ENCODE measurements at places on chromosomes 1 and 21. TPM values are rescaled to one million over a fixed set of nuclear protein-coding genes. Genes with fewer than 3 reads are reported as not detected.

DNA sequence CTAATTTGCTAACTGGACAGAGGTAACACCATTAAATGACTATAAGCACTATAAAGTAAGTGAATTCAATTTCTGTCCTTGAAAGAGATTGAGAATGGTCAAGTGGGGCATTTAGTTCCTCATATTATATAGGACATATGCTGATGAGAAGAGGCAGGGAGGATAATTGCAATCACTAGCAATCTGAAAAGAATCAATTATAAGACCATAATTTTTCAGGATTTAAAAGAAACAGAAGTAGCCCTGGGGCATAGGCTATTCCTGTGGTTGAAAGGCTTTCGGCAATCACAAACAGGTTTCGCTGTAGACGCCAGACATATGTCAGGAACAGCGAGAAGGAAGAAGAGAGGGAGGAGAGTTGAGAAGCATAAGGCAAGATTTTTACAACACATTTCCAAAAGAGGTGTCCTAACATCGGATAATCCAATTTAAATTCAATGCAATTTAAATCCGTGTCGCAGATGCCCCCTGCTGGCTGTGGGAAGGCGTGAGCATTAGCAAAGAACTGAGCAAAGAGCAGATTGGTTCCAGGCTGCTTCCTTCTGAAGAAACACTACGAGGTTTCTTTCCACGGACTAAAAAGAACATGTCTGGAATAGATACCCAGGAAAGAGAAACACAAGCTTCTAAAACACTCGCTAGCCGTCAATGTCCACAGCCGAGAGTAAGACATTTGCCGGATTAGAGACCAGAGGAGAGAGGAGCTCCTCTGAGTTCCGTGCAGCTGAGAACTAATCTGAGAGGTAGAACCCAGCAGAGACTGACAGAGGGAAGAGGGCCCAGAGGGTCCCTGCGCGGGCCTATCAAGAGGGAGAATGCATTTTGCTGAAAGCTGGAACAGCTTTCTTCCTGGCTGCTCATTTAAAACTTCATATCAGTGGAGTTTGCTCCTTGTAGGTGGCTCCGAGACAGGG lies 27.9 kb downstream of the RGS5 start:
- peak; percentile 74 for DNase-seq

ITLN2 gene
- not detected for total RNA-seq

LRRC3 gene
- total RNA-seq: 5.9 TPM

DNA sequence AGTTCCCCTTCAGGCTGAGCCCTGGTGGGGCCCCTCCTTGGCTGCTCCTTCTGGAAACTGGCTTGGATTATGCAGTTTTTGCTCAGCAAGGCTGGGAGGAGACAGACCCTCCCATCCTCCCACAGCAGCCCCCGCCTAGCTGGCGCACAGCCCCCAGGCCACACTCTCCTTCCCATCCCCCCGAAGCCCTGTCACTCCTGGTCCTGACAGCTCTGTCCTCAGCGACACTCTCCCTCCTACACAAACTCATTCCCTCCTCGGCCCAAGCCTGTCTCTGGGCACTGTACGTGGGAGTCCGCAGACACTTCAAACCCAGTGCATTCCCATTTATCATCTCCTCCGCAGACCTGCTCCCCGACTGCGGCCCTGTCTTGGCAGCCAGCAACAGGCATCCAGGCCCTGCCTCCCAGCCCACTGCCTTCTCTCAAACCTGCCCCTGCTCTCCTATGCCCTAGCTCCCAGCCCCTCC lies 25.0 kb upstream of the EPHB2 start:
- peak; percentile 41 for DNase-seq

TAS1R3 gene
- 1.1 TPM for total RNA-seq

NPHS2 gene
- total RNA-seq: not detected

GRCh38 chr21:42125571-42126544 lies 54.7 kb downstream of the UMODL1 start:
- DNase-seq: peak; percentile 47

PROK1 gene
- not detected for total RNA-seq

DNA sequence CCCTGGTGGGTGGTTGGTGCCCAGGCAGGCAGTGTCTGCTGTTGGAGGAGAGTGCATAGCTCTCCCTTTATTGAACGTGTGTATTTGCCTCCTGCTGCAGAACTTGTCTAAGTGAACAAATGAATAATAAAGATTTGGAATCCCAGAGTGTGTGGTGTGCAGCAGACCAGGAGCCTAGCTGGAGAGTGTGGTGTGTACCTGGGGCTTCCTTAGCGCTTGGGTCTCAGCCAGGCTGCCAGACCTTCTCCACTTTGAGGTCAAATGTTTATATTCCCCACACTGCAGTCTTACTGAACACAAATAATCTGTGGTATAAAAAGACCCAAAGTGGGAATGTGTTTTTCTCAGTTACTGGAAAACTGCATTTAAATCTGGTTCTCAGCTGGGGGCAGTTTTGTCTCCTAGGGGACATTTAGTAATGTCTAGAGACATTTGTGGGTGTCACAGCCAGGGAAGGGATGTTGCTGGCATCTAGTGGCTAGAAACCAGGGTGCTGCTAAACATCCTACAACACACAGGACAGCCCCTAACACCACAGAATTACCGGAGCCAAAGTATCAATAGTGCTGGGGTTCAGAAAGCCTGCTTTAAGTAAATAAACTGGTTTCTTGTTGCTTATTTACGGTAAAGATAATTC lies 23.6 kb downstream of the SLC37A1 start:
- DNase-seq: no peak

- DNase-seq: no peak
Measured at GRCh38 chr1:91174734-91175133, 152.9 kb upstream of the ZNF644 start.

FCRL2 gene
- not detected for total RNA-seq

DNA sequence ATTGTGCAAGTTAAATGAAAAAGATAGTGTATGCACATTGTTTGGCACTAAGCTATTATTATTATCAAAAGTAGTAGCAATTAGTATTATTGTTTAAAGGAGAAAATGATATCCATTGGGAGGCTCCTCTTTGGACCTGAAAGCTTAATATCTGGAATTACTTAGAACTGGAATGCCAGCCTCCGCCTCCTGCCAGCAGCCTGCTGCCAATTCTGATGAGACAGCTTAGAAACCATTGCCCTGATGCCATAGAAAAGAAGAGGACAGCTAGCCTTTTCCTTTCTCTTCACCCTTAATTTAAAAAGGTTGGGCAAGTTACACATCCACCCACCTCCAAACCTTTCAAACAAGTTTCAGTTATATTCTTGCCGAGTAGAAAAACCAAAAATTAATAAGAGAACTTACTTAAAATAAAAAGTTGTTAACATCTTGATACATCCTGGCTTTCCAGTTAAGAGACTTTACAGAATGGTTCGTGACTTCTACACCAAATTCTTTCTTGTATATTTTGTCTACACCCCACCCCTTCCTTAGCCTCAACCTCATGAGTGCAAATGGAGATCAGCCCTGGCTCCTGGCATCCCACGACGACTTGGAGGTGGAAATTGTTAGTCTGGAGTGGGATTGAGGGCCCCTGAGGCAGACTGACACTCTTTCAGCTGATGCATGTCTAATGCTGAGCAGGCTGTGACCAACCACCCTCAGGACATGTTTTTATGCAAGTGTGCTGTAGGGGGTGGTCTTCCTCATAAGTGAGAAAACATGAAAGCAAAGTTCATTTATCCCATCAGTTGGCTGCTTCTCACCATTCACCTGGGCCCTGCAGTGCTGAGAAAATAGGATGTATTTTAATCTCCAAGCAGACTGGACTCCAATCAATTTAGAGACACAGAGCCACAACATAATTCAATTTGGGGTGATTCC lies 120.6 kb downstream of the KCNJ15 start:
- no peak for DNase-seq

PRDM15 gene
- 3.9 TPM for total RNA-seq

YIPF1 gene
- total RNA-seq: 21.0 TPM

DNA sequence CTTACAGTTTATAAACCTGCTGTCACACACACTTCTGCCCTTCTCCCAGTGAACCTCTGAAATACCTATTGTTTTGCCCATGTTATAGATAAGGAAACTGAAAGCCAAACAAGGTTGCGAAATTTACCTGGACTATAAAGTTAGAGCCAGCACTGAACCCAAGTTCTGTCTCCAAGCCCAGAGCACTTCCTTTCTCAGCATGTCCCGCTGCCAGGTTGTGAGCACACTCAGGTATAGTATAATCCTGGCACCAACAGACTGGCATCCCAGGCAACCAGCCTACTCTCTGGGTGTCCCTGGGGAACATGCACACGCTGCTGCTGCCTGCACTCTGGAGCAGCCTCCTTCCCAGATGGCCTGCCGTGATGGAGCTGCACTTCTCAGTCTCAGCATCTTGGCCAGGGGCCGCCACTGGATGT lies 45.1 kb downstream of the PGBD5 start:
- no peak for DNase-seq

GRCh38 chr1:87928623-87929022 lies 599.9 kb downstream of the LMO4 start:
- no peak for DNase-seq

DNA sequence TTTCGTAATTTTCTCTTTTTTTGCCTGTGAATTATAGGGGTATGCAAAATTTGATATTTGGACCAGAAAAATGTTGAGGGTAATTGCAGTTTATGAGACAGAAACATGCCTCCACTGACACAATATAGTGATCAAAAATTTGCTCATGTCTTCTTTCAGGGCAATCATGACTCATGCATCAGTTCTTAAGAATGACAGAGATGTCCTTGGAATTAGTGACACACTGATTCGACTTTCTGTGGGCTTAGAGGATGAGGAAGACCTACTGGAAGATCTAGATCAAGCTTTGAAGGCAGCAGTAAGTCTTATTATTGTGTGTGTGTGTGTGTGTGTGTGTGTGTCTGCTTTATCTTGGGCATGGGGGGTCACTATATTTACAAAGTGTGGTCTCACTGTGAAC lies 27.5 kb downstream of the CTH start:
- DNase-seq: no peak

CRYZ gene
- total RNA-seq: 50.1 TPM

DNA sequence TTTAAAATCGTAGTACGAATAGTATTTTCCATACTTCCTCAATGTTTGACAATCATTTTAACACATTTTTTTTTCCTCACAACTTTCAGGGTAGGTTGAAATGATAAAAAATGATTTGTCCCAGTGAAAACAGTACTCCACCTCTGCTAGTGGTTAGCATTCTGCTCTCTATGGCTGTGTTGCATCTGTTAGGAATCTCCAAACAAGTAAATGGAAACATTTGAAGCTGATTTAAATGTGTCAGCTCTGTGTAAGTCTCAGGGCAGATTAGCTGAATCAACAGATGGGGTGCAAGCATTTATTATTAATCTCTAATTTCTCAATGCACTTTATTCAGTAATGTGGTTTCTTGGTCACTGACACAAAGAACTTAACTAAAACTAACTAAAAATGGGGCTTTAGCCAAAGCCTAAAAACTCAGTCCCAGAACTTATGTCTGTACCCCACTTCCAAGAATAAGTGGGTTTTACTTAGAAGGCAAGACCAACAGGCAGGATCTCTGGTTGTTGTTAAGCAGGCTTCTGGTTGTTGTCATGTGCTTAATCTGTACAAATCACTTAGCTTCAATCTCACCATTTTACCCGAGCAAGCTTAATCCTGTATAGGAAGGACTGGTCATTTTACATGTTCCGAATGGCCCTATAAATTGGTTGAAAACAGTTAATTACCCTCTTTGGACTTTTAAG lies 67.8 kb downstream of the PRRX1 start:
- no peak for DNase-seq

GRCh38 chr1:195495720-195496635 lies 1112.3 kb downstream of the KCNT2 start:
- DNase-seq: no peak

PRRX1 gene
- total RNA-seq: 1.1 TPM

GRCh38 chr1:32480003-32480402 lies 15.1 kb downstream of the ZBTB8B start:
- no peak for DNase-seq

TTC24 gene
- 0.18 TPM for total RNA-seq

- DNase-seq: no peak
Measured at GRCh38 chr1:24465099-24465498, 37.5 kb upstream of the RCAN3 start.

GRCh38 chr1:181128592-181129497 lies 40.3 kb downstream of the IER5 start:
- no peak for DNase-seq

PLA2G2A gene
- not detected for total RNA-seq

DNA sequence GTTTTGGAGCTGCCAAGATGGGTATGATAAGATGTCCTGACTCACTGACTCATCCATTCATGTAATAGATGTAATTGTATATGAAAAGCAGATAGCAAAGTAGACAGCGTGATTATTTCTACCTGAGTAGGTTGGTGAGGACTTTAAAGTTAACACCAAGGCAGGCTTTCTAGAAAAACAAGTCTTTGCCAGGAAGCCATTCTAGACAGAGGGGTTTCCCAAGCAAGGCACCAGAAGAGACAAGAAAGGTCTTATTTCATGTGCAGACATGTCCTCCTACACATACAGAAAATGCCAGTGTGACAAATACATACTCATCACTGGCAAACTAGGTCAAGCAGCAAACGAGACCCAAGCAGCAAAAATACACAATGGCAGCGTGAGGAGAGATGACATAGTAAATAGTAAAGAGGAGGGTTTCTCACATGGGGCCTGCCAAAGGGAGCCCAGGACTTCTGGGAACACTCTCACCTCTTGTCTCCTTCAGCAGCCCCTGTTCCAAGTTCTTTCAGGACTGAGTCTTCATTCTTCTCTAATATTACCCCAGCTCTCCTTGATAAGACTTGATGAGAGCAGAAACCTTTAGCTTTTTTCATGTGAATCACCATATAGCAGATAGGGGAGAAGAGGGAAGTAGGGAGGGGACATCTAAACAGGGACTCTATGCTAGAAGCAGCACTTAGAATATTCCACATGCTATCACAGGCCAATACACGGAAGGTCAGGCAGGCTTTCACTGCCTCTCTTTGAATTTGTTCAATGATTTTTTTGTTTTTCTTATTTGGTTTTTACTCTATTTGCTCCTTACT lies 114.6 kb upstream of the ATP1B1 start:
- no peak for DNase-seq

DNASE2B gene
- total RNA-seq: not detected

GRCh38 chr21:42809577-42810475 lies 69.5 kb downstream of the WDR4 start:
- no peak for DNase-seq

HSD17B7 gene
- 23.6 TPM for total RNA-seq

DNA sequence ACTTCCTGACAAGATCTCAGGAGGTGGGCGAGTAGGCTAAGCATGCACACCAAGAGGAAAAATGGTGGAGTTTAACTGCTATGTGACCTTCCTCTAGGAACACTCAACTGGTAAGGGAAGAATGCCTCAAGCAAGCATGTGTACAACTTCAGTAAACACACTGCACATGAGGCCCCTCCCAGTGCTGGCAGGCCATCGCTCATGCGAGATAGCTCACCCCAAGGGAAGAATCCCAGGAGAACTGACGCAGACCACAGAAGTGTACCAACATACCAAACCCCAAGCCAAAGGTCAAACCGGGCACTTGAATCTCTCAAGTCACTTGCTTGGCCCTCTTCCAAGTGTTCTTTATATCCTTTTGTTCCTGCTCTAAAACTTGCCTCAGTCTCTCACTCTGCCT lies 40.5 kb upstream of the GALNT2 start:
- DNase-seq: no peak

GRCh38 chr1:201511941-201512539 lies 5.1 kb upstream of the CSRP1 start:
- peak; percentile 91 for DNase-seq

Measured in cardiac muscle cell (in vitro differentiated cells and primary cell).